ENCODE measurements at places on chromosomes 3 and 15.

DNA sequence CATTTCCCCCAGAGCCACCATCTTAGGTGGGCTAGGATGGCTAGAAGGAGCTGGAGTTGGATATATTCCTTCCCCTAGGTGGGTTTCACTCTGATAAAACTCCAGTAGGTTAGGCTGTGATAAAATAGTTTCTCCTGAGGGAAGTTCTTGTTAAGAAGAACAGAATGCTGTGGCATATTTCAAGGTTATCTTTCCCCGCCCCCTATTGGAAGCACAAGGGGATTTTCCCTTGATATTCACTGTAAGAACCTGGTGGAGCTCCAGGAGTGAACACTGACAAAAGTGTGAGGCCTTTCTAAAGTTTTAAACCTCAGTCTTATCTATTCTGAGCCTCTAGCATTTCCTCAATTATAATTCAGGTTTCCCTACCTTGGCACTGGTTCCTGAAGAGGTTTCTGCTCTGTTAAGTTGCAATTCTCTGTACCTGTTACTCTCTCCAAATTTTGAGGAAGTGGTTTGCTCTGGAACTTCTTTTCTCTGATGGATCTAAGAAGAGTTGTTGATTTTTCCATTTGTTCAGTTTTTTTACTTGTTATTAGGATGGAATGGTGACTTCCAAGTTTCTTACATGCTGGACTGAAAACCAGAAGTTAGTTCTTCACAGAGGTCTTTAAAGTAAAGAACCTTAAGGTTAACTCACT is 113.5 kb downstream of the GMPS start:
- no peak for DNase-seq

DNA sequence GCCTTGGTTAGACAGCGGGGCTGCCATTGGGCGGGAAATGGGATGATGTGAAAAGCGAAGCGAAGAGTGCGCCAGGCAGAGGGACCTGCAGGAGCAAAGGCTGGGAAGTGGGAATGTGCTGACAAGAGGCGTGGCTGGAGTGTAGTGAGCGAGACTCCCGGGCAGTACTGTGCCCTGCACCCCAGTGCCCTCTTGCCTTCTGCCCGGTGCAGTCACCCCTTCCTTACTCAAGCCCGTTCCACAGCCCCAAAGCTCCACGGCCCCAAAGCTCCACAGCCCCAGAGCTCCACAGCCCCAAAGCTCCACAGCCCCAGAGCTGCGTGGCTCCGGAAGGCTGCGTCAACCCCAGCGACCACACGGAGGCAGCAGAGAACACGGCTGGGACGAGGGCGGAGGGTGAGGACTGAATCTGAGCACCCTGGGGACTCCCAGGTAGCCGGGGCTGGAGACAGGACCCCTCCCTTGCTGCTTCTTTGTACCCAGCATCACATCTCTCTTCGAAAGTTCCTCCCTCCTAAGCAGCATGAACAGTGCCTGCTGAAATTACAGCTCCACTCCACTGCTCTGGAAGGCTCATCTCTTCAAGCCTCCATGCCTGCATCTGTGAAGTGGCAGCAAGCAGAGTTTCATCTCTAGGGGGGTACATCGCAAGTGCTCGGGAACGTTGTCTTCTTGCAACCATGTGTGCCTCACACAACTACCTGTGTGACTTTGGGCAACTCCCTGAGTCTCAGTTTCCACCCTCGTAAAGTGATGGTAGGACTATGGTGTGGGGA is 108.9 kb downstream of the FBLN2 start:
- DNase-seq: no peak

- DNase-seq: no peak
These were observed 17.6 kb downstream of the MUC13 start for GRCh38 chr3:124916837-124917409.

DNA sequence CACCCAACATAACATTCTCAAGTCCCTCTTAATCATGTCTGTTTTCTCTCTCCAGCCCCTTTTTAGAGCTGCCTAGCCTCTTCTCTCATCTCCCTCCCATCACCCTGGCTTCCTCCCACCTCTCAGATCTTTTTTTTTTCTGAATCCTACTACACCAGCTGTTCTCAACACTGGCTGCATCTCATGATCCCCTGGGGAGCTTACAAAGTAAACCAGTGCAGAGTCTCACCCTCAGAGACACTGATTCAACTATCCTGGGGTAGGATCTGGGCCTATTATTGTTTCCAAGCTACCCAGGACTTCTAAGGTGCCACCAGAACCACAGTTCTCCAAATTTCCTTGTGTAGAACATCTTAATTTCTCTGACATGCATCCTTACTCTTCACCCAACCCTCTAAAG is 50.3 kb upstream of the ACAN start:
- no peak for DNase-seq

- no peak for DNase-seq
These were observed 68.6 kb downstream of the ZNF621 start for GRCh38 chr3:40593351-40593750.

GRCh38 chr3:104561324-104561723 is 805.4 kb upstream of the ALCAM start:
- no peak for DNase-seq

DNA sequence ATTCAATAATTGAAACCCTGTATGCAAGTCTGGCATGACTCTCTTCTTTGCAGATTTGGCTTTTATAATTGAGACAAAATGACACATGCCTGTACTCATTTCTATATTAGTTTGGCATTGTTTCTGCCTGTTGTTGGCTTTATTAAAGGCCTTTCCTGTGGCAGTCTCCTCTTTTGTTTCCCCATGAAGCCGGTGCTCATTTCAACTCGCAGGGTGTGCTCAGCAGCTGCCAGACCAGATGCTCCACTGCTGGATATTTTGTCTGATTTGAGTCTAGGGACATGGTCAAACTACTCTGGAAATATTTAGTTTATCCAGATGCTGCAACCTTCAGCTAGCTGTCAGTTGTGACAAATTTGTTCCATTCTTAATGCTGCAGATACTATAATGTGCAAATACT is 445.3 kb downstream of the NAALADL2 start:
- DNase-seq: no peak

DNA sequence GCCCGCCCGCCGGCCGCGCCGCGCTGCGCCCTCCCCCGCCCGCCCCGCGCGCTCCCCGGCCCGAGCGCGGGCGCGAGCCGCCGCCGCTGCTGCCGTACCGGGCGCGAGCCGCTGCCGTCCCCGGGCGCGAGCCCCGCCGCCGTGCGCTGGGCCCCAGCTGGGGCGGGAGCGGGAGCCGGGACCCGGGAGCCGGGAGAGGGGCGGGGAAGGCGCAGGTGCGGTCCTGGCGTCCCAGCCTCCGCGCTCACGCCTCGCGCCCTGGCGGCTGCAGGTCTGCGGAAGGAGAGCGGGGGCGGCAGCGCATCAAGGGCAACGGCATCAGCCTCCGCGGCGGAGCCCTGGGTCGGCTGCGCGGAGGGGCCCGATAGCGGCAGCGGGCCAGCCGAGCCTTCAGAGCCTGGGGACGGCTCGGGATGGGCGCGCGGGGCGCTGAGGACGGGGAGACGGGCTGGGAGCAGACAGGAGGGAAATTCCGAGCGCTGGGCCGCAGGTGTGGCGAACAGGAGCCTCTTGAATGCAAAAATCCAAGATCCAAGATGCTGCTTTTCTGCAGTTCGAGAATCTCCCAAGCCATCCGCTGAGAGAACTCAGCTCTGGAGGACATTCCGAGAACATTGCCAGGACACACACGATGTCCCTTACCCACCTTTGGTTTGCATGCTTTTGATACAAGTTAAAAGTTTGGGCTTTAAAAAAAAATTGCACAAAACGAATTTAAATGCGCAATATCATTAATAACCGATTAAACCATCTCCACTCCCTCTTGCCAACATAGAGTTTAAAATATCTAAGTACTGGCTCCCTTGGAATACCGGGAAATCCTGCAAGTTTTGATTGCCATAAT is 251.1 kb downstream of the TJP1 start:
- DNase-seq: no peak

DNA sequence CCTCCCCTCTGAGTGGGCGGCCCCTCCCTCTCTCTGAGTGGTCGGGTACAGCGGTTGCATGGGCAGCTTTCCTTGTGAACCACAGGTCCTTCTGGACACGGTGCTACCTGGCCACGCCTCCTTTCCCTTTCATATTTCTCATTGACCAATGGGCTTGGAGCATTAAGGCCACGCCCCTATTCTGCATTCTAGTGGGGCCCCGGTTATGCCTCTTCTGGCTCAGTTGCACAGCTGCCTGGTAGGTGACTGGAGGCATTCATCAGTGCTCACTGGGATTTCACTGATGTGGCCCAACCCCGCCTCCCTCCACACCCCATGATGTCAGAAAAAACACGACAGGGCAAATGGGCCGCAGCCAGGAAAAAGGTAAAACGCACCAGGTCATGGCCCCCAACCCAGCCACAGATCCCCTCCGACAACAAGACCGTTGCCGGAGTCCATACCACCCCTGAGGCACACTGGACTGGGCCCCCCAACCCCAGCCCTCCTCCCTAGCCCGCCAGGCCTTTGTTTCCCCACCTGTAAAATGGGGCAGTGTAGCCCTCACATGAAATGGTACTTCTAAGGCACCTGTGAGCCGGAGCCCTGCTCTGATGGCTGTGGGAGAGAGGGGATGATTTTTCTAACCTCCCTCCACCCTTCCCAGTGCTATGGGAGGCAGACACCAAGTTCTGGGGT is 26.3 kb downstream of the NGRN start:
- DNase-seq: no peak

- DNase-seq: no peak
These were observed 163.2 kb downstream of the B3GALNT1 start for GRCh38 chr3:160941885-160942494.

DNA sequence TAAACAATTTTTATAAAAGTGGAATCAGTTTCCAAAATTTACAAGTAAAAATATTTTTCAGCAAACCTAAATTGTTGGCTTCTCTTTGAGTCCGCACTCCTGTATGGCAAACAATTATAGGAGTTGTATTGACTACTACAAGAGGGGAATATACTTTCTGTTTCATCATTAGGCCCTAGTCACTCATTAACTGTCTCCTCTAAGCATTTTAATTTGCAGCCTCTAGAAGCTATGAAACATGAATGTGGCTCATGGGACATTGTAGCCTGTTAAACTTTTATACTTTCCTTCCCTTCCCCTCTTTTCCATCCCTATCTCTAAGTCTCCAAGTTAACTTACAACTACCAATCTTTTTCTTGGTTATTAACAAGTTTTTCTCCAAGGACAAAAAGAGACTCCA is 58.9 kb upstream of the CBLB start:
- DNase-seq: no peak

- DNase-seq: no peak
These were observed 79.5 kb downstream of the CHRD start for GRCh38 chr3:184459355-184459754.

- no peak for DNase-seq
These were observed 546.2 kb downstream of the MECOM start for GRCh38 chr3:169117264-169117663.

DNA sequence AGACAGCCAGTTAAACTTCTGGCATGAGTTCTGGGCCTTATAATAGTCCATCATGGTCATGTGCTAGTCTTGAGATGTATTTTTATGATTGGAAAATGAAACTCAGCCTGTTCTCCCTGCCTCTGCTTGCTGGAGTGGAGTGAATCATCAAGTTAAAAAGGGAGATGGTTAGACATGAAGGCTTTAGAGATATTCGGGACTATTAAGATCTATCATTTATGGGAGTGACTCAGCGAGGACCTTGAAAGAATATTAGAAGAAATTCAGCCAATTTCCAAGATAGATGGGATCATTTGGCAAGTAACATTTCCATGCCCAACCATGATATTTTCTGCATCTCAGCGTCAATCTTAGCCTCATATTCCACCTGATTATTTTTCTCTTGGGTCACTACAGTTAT is 79.8 kb downstream of the AGBL1 start:
- DNase-seq: no peak

GRCh38 chr3:10074666-10075065 is 33.4 kb downstream of the FANCD2OS start:
- no peak for DNase-seq

DNA sequence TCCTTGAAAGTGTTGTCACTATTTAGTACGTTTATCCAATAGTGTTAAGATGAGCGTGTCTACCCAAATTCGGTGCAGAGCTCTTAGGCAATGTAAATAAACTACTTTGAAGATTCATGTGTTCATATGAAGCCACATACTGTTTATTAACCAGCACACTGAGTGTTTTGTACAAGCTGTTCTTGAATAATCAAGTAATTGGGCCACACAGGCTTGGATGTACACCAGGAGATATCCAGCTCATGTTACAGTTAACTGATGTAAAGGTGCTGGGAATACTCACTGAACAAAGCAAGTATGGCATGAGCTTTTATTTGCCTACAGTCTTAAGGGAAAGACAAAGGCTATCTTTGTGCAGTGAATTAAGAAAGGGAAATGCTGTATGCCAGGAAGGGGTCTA is 632 bp upstream of the DHX36 start:
- no peak for DNase-seq

- DNase-seq: no peak
These were observed 30.9 kb downstream of the PIAS1 start for GRCh38 chr15:68085052-68085451.

GRCh38 chr3:77372018-77372417 is 332.1 kb downstream of the ROBO2 start:
- no peak for DNase-seq

DNA sequence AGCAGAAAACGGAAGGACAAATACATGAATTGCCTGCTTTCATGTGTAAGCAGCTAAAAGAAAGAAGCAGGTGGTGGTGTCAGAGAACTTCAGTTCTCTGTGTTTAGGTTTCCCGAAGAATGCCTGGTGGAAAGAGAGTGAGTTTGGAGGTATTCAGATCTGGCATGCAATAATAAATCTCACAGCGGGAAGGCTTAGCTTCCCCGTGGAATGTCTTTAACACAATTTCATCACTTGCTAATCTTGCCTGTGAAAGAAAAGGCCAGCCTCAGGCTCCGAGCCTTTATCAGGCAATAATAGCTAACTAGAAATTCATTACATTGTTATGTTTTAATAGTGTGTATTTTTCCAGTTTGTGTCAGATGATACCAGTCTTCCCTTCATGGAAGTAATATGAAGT is 220.3 kb downstream of the PDZRN3 start:
- no peak for DNase-seq

GRCh38 chr15:74505837-74506514 is 35.0 kb upstream of the ARID3B start:
- DNase-seq: no peak

DNA sequence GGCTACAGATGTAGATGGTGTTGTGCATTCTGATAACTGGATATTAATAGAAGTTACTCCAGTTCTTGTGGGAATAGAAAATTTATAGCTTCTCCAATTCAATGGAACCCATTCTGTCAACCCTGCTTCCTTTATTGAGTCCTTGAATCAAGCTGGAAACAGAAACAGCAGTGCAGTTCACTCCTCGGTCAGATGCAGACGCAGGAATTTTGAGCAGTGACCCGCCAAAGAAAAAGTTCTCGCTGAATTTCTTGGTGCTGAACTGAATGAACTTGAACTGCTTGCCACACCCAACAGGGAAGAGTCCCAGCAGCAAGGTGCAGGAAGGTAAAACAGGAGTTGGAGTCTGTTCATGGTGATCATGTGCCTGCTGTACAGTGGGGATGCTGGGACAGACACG is 10.3 kb downstream of the HRH1 start:
- DNase-seq: no peak

DNA sequence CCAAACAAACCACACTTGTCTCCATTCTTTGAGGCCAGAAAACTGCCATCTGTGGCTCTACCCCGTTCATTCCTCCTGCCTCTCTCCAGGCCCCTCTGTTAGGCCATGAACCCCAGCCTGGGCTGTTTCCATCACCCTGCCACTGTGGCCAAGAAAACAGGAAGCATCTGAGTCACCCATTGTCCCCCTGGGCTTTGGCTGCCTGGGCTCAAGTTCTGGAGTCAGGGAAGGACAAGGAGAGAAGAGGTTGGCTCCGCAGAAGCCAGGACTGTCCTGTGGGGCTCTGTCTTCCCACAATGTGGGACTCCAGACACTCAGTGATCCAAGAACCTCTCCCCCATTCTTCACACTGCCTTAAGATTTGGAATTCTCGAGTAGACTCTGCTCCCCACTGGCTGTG is 14.8 kb upstream of the LCTL start:
- DNase-seq: no peak
